CD4-positive, alpha-beta T cell treated with Interleukin-6 at 100 ng/mL for 8 hours (primary cell): ENCODE measurements at places on chromosomes 4 and X.

- DNase-seq = peak; percentile 58
Measured at GRCh38 chr4:101527188-101527587, 179.9 kb upstream of the PPP3CA start.

GRCh38 chrX:69050051-69050765 is 115.0 kb downstream of the PJA1 start:
- no peak for DNase-seq

DNA sequence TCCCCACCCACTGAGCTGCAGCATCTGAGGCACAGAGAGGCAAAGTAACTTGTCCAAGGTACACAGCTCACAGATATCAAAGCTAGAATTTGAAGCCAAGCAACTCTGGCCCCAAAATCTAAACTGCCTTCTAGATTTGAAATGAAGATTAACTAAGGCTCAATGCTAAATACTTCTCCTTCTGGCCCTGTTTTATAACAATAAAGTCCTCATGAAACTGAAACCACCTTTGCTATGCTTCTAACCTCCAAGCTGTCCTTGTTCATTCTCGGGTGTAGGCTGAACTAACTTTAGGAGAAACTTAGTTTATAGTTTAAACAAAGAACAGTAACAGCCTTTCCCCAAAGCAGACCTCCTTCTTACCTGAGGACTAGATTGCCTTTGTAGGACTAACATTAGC is 93.6 kb downstream of the DCTD start:
- DNase-seq = no peak

GRCh38 chrX:9148615-9149399 is 114.9 kb upstream of the FAM9B start:
- DNase-seq = no peak

GRCh38 chr4:94221916-94222315 is 14.3 kb downstream of the SMARCAD1 start:
- no peak for DNase-seq

GRCh38 chr4:138085736-138086305 is 156.3 kb downstream of the SLC7A11 start:
- no peak for DNase-seq

DNA sequence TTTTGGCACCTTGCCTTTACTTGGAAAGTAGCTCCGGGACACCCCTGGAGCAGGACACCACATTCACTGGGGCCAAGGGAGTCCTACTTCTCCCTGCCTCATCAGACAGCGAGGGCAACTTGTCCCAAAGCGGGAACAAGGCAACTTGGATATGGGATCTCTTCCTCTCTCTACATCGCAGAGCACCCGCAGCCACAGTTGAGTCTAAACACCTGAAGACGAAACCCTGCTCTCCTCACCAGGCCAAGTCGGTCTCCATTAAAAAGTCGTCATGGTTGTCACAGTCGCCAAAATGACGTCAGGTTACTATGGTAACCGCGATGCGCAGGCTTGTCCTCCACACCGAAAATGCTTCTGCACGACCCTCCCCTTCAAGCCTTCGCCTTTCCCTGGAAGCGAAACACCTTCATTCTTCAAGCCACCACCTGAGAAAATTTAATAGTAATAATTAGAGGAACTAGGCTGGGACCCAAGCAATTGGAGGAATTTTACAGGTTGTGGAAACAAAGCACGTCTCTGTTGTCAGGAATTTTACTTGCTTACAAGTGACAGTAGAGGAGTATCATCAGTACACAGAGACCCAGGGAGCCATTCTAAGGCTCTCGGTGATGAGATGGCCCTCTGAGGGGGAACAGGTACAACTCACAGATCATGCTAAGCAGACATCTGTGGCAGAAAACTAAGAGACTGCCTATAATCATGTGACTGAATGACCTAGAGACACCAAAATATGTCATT is 30.5 kb upstream of the TCEAL4 start:
- DNase-seq = peak; percentile 43

DNA sequence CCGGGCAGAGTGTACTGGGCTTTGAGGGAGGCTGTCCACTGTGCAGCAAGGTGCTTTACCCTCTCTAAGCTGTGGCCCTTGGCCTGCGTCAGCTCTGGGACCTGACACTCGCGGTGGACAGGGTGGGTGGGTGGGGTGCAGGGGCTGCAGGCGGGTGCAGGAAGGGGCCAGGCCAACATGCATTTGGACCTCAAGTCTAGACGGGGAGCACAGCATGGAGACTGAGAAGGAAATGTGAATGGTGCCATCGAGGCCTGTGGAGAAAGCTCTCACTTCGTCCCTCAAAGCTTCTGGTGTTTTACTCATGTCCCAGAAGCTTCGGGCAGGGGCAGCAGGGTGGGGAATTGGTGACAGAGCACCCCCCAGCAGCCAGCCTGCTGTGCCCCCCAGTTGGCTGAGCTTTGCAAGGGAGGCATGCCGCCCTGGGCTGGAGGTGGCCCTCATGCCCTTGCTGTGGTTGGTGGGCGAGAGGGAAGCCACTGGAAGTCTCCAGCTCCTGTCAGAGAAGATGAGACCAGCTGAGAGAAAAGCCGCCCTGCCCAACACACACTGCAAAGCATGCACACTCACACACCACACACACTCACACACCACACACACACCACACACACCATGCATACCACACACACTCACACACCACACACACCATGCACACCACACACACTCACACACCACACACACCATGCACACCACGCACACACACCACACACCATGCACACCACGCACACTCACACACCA is 12.3 kb downstream of the PNMA6E start:
- DNase-seq = no peak

GRCh38 chr4:56937262-56937661 is 29.6 kb downstream of the REST start:
- DNase-seq = no peak

DNA sequence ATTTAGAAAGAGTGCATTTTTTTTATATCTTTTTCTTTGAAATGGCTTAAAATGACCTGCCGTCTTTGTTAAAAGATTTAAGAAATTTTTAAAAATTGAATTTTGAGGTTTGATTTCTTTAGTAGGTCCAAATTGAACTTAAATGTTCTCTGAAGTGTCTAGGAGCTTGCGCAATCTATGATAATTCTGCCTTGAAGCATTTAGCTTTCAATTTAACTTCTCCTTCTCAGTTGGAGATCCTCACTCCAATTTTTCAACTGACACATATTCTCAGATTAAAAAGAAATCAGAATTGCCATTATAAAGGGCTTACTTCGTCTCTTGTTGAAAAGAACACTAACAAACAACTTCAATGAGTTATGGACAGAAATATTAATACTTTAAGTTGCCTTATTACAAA is 273.5 kb downstream of the TMA16 start:
- no peak for DNase-seq

DNA sequence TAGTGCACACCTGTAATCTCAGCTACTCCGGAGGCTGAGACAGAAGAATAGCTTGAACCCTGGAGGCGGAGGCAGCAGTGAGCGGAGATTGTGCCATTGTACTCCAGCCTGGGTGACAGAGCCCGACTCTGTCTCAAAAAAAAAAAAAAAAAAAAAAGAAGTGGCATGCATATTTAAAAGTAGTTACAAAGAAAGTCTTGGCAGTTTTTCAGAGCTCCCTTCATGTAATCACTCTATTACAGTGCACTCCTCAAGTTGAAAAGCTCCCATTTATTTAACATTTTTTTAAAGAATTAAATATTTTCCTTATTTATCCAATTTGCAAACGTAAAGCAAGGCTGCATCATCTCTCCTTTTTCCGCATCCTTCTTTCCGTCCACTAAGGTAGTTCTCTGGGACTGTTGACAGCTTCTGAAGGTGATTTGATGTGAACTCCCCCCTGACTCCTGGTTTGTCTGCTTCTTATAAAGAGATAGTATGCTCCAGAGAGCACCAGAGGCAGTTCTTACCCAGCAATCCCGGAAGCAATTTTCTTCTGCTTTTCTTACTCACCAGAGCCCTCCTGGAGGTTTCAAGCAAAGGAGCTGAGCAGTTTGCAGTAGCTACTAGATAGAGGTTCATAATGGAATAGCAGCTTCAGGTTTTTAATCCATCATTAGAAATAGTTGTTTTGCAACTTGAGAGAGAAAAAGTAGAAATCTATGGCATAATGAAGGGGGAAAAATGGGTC is 151.0 kb downstream of the PALLD start:
- no peak for DNase-seq

- DNase-seq = no peak
Measured at GRCh38 chrX:45980726-45981125, 564.5 kb downstream of the ZNF674 start.

DNA sequence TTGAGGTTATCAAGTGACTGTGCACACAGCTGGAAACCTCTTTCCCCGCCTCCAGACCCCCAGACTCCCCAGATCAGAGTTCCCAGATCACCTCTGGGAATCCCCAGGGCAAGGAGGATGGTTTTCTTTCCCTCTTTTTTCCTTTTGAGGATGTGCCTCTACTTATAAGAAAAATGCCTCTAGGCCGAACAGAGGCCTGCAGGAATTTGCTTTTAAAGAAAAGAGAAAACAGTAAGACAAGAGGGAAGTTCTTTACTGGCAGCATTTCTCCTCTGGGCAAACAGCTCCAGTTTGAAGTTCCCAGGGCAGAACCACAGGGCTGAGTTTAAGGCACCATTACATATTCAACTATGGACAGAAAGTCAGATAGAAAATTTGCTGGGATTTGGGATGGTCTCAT is 837.9 kb upstream of the LCORL start:
- no peak for DNase-seq

- no peak for DNase-seq
Measured at GRCh38 chrX:103776546-103776945, at the start of gene PLP1. TSS of gene PLP1 (plus strand) at chrX:103776840. CDS start at chrX:103776996, 156 bp downstream.

DNA sequence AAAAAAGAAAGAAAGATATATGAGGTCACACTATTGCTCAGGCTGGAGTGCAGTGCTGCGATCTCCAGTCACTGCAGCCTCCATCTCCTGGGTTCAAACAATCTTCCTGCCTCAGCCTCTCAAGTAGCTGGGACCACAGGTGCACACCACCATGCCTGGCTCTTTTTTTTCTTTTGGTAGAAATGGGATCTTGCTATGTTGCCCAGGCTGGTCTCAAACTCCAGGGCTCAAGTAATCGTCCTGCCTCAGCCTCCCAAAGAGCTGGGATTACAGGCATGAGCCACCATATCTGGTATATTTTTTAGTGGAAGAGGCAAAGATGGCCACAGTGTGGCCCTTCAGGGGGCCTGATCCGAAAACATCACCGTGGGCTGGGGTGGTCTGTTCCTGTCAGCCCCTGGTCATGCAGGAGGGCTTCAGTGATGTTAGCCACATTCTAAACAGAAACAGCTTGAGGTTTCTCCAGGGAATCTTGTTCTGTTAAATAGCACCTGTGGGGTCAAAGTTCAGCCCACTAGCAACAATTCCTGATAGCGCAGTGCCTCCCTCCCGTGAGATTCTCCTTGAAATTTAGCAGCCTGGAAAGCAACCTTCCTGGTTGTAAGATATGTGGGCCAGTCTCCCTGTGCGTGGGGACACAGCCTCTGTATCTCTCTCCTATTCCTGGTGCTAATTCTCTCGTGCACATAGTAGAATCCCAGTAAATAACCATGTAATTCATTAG is 7.3 kb upstream of the DHRSX start:
- no peak for DNase-seq

- no peak for DNase-seq
Measured at GRCh38 chrX:72475952-72476668, 96.5 kb downstream of the HDAC8 start.

DNA sequence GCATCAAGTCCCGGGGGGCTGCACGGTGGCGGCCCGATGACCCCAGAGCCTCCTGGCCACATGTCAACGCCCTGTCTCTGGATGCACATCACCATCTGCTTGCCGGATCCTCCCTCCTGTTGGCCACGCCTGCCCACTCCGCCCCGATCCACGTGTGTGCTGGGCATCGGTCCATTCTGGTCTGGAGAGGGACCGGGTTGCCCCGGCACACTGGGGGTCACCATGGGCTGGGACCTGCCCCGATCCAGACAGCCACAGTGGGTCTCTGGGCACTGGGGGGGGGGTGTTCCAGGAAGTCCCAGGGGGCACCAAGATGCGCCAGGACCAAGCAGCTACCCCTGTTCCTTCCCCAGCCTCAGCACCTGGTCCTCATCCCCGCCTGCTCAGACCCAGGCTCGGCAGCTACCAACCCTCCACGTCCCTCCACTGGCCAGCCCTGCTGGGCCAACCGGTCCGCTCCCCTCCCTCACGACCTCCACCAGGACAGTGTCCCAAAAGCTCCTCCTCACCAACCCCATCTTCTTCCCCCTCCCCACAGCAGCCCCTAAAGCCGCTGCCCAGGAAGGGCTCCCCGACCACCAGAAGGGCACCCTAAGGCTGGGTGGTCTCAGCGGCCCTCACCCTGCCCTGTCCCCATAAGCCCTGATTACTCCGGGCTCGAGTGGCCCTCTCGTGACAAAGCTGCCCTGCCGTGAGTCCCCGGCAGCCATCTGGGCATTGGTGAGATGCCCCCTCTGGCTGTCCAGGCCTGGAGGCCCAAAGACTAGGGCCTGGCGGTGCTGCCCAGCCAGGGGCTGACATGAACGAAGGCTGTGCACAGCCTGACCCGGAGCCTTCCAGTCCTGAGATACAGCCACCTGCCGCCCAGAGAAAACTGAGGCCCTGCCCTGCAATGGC is 4.6 kb downstream of the CTBP1 start:
- no peak for DNase-seq

DNA sequence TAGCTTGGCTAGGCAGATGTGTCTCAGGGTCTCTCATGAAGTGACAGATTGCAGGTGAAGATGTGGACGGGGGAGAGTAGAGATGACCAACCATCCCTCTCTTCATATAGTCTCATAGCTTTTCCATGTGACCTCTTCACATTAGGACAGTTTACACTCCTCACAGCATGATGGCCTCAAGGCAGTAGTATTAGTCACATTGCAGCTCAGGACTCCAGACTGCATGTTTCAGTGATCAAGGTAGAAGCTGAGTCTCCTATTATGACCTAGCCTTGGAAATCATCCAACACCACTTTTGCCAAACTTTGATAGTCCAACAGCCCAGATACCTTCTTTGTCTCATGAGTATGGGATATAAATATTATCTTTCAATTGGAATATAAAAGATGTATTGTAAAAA is 147.7 kb downstream of the GASK1B start:
- no peak for DNase-seq

DNA sequence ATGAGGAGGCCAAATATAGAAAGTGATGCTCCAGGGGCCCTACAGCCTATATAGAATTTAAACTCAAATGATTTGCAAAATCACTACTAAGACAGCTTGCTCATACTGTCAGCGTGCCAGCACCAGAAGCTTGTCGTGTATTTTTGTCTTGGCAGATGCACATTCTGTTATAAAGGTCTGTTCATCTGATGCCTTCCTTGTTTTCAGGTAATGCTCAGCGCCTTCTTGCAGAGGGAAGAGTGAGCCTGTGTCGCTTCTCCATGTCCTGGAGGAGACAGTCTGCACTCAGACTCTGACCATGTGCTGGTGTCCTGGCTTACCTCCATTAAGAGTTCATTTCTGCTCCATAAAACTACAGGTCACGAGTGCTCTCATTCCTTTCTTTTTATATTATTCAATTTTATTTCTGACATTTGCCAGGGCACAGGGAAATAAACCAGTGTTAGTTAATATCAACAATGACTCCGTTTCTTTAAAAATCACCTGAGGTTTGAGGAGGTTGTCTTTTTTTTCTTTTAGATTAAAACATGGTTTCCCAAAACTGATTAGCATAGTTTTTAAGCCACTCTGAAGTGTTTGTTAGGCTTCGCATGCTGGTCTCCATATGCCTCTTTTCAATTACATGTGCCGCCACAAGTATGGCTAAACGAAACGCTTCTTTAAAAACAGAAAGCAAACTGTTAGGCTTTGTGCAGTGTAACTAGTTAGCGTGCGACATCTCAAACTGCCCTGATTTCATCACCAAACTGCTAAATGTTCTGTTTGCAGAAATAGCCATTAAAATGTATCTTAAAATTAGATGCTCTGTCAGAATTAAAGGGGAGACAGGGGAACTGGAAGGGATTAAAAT is 215.2 kb upstream of the GK2 start:
- DNase-seq = no peak
